Activated T-cell treated with anti-CD3 and anti-CD28 coated beads for 24 hours (primary cell): ENCODE measurements at places on chromosomes 4 and X.
A peak's percentile ranks its signal among the peaks of the same experiment; 100 is the strongest.

DNA sequence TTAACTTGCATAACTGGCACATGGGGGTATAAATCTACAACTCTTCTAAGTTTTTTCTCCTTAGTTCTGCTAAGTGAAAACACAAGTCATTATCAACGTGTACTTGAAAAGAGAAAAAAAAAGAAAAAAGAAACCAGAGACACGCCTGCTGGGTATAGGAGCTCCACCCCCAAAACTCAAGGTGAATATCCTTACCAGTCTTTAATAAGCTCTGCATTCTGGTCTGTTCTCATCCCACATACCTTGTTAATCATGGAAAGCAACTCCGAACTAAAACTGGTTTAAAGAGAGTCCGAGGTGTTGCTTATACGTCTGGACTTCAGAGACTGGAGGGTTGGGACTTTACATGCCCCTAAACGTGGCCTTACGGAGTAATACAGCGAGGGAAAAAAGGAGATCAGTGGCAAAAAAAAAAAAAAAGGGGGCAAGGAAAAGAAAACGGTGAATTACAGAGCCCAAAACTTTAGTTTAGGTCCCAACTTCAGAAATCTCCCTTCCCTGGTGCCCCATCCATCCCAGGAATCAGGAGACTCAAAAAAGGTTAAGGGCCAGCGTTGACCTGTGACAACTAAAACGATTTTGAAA, 1.0 kb downstream of the PGRMC2 start:
- peak; percentile 13 for DNase-seq

GRCh38 chr4:105944540-105944939, 49.3 kb downstream of the NPNT start:
- DNase-seq = no peak

GRCh38 chrX:153667956-153668396, 5.6 kb downstream of the PNCK start:
- DNase-seq = peak; percentile 66

DNA sequence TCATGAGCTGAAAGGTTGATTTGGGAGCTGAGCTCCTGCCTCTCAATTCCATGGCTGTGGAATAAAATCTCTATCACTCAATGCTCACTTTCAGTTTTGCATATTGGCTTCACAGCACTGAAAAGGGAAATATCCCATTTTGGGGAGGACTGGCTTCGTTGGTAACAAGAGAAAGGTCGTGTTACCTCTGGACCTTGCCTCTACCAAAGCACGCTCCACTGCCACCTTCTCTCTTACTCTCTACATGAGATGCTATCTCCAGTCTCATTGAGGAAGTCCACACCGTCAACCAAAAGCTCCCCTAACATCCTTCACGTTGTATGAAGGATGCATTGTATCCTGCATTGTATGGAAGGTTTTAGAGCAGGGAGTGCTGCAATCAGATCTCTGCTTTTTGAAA, 195.0 kb upstream of the LDB2 start:
- no peak for DNase-seq

- no peak for DNase-seq
These were observed 23.0 kb downstream of the SNX25 start for GRCh38 chr4:185232370-185232769.

DNA sequence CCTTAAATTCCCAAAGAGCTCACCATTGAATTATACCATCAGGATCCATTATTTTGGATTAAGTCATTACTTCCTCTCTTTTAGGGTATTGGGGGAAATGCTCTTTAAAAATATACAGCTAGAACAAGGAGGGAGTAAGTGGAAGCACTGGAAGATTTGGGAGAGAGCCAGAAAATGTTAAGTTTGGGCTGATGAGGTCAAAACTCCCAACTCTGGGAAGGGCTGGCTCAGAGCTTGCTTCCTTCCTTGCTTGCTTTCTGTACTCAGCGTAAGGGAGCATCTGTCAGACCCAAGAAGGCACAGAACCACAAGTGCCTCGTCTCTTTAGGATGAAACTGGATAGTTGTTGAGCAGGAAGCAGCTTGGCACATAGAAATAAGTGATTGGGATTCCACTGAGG, 138.2 kb downstream of the GUCY2F start:
- DNase-seq = no peak

- DNase-seq = no peak
These were observed 21.0 kb downstream of the MSN start for GRCh38 chrX:65688403-65688871.

DNA sequence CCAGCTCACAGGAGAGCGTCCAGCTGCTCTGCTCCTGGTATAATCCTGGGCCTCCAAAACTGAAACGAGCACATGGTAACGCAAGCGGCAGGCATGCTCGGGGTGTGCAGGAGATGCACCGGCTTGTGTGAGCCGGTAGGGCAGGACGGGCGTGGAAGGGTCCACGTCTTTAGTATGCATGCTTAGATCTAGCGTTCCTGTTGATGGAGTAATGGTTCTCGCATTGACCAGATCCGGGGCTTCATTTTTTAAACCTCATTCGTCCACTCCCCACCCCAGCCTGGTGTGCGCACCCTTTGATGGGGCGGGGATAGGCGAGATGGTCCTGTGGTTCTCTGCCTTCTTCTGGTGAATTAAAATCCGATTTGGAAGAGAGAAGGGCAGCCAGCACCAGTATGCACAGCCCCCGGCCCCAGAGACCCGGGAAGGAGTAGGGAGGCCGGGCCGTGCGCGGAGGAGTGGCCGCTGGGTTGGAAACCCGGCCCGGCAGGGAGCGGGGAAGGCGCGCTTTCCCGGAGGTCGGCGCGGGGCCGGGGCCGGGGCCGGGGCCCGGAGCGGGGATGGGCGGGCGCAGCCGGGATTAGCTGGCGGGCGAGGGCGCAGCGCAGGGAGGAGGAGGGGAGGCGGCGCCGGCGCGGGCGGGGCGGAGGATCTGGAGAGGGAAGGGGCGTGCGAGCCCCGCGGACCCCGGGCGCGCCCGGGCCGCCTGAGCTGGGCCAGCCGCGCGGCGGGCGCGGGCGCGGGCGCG, 39.9 kb downstream of the FAM149A start:
- no peak for DNase-seq

DNA sequence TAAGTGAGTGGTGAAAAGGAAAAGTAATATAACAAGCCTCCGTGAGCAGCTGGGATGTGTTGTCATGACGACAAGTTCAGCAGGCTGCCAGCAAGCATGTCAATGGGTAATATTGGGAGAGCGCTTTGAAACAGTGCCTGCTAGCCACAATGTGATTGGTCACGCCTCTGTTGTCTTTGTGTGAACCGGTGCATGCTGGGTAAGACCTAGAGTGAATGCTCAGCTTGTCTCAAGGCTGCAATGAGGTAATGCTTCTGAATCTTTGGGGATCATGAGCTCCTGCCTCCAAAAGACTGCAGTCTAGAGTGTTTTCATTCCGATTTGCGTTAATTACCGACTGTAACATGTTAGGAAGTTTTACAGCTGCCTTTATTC, 54.9 kb downstream of the STOX2 start:
- DNase-seq = no peak

DNA sequence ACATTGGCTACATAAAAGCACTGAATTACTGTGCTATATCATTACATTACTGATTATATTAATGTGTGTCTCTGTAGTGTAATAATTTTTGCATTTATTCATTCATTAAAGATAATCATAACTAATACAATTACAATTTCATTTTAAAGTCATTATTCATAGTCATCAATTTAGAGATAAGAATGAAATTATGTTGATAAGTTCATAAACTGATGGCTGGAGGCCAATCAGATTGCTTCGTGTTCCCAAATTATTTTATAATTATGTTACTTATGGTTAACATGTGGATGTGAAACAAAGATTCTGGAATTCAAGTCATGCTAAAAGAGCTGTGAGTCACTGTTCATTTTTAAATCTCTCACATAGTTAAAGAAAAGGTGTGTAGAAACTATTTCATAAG, 223.4 kb upstream of the HAND2 start:
- DNase-seq = no peak
